ENCODE measurements at places on chromosomes 2 and 18.

DNA sequence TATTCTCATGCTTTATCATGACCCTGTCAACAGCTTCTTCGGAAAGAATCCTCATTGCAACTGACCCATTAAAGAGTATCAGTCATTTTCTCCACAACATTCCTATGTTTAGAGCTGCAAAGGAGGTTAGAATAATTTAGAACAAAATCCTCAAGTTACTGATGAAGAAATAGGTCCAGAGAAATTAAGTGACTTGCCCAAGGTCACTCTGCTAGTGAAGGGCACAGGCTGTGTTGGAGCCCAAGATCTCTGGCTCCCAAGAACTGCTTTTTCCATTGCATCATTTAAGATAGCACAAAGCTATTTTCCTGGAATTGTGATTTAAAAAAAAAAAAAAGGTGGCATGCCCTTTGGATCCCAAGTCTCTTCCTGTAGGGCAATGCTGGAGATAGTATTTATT, 9.6 kb downstream of the IRS1 start:
- no peak for DNase-seq

GRCh38 chr2:7400628-7401027, 483.4 kb downstream of the RNF144A start:
- DNase-seq = no peak

DNA sequence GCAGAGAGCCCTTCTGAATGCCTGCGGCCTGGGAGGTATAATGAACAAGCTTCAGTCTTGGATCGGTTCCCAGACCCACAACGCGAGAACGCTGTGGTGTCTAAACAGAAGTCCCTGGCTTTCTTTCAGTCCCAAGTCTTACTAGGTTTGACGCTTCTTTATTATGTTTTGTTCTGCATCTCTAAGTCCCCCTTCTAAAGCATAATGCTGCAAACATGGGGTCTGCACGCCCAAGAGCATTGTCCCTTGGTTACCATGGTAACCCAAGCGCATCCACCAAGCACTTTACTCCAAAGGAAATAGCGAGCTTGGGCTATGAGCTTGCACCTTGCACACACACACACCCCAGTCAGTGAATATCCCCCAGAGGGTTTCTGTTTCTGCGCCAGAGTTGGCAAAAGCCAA, 193.7 kb downstream of the INO80D start:
- no peak for DNase-seq

DNA sequence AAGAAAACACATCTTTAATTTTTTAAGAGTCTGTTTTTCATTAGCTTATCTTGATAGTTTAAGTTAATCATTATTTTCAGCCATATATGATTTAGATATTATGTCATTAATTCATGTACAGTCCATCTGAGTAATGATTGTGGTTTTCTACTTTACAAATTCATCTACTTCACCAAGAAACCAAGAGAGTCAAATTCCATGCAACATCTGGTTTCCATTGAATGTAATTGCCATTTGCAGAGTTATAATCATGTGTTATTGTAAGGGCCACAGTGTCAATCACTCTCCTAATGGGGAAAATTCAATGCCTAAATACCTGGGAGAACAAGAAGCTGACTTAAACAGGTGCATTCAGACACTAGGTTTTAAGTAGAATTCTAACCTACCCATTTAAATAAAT, 217.2 kb upstream of the OSR1 start:
- DNase-seq = no peak

DNA sequence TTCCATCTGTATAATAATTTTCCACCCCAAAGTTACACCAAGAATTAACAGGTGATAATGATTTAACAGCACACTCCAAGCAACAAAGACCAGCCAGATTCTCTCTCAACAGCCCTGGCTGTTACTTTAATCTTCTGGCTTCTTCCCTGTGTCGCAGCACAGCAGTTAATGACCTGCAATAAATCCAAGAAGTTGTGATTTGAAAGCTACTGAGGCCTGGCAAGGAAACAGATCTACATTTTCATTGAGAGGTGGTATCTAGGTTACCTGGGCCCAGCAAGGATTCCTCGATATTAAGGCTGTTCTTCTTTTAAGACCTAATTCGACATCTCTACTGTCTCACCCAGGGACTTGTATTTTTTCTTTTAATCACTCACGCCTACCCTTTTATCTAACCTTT, 433.8 kb downstream of the NBAS start:
- no peak for DNase-seq

DNA sequence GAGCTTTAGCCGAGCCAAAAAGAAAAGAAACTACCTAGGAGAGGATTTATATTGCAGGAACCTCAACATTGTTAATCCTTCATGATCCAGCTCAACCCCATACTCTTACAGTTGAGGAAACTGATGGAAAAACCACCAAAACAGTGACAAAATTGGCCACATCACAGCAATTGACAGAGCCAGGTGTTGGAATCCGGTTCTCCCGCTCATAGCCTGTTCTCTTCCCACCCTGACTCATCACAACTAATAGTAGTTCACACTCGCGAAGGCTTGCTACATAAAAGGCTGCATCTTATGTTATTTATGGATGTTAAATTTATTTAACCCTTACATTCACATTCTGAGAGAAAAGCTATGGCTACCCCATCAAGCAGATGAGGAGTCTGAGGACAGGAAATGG, 33.7 kb downstream of the SLC9A4 start:
- DNase-seq = no peak

- DNase-seq = no peak
These were observed 648.5 kb downstream of the IRS1 start for GRCh38 chr2:226151157-226151556.

DNA sequence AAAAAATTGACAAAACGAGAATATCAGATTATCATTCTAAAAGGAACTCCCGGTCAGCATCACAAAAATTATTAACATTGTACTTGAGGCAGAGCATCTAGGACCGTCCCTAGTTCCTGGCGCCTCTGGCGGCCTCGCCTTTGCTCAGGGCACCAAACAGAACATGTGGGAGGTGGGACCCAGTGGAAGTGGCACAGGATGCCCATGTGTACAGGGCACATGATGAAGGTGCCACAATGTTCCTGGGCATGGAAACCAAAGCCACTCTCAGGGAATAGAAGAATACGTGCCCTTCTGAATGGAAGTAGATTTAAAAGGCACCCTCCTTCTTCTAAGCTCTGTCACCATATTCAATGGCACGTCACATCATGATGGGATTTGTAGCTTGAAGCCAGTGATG, 30.1 kb upstream of the MARCO start:
- DNase-seq = no peak

GRCh38 chr2:180985771-180986395, 5.5 kb downstream of the UBE2E3 start:
- no peak for DNase-seq

GRCh38 chr2:180907731-180908130, 72.7 kb upstream of the UBE2E3 start:
- no peak for DNase-seq

- no peak for DNase-seq
These were observed 69.2 kb upstream of the EPHA4 start for GRCh38 chr2:221641181-221641871.

- no peak for DNase-seq
These were observed 13.9 kb upstream of the DSC1 start for GRCh38 chr18:31176531-31176930.

DNA sequence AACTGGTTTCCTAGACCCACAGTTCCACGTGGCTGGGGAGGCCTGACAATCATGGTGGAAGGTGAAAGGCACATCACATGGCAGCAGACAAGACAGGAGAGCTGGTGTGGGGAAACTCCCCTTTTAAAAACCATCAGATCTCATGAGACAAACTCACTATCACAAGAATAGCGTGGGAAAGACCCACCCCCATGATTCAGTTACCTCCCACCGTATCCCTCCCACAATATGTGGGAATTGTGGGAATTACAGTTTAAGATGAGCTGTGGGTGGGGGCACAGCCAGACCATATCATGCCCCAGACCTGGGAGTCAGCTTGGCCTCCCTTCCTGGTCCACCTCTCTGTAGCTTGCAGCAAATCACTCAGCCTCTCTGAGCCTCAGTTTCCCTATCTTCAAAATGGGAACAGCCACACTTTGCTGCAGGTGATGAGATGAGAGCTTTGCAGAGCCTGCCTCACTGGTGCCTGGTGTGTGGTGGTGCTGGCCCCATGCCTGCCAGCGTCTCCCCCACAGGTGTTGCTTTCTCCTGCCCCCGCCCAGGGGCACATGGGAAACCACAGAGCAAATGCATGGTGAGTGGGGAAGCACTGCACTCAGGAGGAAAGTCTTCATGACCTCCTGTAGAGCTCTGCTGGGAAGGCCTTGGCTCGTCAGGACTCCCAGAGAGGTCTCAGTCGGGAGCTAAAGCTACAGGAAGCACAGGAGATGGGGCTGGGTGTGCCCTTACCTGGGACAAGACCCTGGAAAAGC, 31.1 kb downstream of the GREB1 start:
- no peak for DNase-seq

DNA sequence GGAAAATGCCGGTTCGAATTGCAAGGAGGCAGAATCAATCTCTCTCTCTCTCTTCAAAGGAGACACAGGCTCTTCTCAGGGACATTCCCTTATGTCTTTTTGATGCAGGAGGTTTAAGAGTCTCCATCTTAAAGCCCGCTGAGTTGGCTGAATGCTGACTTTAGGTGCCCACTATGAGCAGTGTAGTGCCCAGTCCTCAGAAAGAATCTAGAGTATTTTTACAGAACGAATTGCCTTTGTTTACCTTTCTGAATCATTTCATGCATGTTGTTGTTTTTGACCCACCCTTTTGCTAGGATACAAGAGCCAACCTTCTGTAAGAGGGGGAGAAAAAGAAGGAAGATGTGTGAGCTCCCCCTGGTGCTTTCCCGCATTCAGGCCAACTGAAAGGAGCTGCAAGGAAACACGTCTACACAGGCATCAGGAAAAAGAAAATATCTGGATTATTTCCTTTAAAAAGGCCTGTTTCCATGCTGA, 193.5 kb upstream of the TCF4 start:
- DNase-seq = no peak

DNA sequence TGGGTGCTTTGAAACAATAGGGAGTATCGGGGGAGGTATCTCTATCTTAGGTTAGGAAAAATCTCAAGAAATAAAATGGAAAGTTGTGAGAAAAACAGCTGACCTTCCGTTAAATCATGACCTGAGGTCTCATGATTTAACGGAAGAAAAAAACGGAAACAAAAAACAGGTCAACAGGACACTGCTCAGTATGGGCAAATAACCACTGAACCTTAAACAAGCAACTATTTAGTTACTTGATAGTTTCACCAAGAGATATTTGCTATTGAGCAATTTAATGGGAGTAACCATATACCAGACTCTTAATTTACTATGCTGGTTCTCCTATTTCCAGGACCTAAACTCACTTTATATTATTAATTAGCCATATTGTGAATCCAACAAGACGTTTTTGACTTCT, 150.8 kb downstream of the PARD3B start:
- no peak for DNase-seq

- peak; percentile 76 for DNase-seq
These were observed 64.0 kb upstream of the CABLES1 start for GRCh38 chr18:23071285-23071684.

GRCh38 chr2:158394453-158394852, 62.1 kb downstream of the CCDC148 start:
- no peak for DNase-seq

GRCh38 chr2:191691016-191691735, 13.2 kb downstream of the NABP1 start:
- peak; percentile 20 for DNase-seq

DNA sequence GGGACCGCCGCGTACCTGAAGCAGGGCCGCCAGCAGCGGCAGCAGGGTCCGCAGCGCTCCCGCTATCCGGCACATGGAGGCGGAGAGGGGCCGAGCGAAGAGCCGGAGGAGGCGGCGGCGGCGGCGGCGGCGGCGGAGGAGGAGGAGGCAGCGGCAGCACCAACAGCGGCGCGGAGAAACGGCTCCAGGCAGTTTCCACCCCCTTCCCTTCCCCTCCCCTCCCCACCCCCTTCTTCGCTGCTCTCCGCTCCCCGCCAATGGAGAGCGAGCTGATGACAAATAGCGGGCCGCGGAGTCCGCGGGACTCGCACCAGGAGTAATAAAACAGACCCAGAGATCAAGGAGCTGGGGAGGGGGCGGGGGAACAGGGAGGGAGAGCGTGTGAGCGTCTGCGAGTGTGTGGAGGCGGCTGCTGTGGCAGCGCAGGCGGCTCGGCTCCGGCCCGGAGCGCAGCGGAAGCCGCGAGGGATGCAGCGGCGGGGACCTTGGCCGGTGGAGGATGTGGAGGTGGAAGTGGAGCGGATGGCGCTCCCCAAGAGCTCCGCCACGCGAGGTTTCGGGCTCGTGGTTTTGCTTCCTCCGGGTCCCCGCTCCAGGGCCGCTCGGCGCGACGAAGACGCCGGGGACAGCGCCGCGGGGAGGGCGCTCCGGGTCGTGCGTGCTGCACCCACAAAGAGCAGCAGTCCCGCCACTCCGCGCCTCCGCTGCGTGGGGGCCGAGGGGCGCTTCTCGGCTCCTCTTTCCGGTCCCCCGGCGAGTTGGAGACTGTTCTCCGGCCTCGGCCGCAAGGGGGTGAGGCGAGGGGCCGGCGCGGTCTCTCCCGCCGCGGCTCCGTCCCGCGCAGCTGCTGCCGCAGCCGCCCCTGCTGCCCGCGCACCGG, at the start of gene CDH2:
Gene CDH2, minus strand, starts transcription at position 183 of the 880 bp plus-strand sequence. Its CDS starts 108 bp downstream, at position 75.
- no peak for DNase-seq

- no peak for DNase-seq
These were observed 153.2 kb downstream of the WDR7 start for GRCh38 chr18:56804395-56804794.

GRCh38 chr2:134421556-134422328, 167.9 kb downstream of the MGAT5 start:
- DNase-seq = no peak

DNA sequence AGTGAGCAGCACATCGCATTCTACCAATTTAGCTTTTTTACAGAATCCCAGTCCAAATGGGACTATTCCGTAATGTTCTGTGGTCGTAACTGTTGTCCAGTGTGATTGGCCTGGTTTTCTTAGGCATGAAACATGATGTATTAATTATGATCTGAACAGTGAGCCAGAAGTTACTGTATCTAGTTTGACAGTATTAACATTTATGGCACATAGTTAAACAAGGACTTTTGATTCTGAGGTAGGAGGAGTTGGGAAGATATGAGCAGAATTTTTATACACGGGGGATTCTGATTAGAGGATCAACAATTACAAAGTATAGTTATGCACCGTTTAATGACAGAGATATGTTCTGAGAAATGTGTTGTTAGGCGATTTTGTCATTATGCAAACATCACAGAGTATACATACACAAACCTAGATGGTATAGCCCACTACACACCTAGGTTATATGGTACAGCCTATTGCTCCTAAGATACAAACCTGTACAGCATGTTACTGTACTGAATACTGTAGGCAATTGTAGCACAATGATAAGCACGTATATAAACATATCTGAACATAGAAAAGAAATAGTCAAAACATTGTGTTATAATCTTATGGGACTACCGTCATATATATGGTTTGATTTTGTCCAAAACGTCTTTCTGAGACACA, 85.0 kb downstream of the DPP10 start:
- DNase-seq = no peak
